ENCODE measurements at places on chromosomes 3 and 15. TPM values are rescaled to one million over a fixed set of nuclear protein-coding genes. Genes with fewer than 3 reads are reported as not detected.

IL17RE gene
- 0.48 TPM for polyA plus RNA-seq

C3orf85 gene
- polyA plus RNA-seq = not detected

HHLA2 gene
- 0.84 TPM for polyA plus RNA-seq

P3H2 gene
- not detected for polyA plus RNA-seq

VILL gene
- polyA plus RNA-seq = 46.4 TPM

CPEB1 gene
- 0.19 TPM for polyA plus RNA-seq

CLEC3B gene
- polyA plus RNA-seq = 0.82 TPM

STRC gene
- polyA plus RNA-seq = 1.7 TPM

TGM5 gene
- polyA plus RNA-seq = not detected

GBE1 gene
- 5.1 TPM for polyA plus RNA-seq

SPESP1 gene
- 0.17 TPM for polyA plus RNA-seq

EIF3J gene
- polyA plus RNA-seq = 21.1 TPM

DLL4 gene
- polyA plus RNA-seq = 0.10 TPM

DNA sequence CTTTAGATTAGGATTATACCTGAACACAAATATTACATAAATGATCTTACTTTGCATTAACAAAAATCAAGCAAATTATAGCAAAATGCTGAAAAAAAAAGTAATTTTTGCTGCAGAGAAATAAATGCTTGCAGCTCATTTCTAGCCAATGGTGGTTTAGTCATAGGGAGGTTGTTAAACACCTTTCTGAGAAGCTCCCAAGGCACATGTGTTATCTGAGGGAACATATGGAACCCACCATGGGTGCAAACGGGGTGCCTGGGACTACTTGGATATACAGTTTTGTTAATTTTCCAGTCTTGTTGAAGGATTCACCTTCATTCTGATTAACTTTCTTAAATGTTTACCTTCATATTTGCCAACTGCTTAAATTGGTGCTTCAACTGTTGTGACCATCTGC, 8.9 kb upstream of the RAMAC start:
- no peak for DNase-seq

DNA sequence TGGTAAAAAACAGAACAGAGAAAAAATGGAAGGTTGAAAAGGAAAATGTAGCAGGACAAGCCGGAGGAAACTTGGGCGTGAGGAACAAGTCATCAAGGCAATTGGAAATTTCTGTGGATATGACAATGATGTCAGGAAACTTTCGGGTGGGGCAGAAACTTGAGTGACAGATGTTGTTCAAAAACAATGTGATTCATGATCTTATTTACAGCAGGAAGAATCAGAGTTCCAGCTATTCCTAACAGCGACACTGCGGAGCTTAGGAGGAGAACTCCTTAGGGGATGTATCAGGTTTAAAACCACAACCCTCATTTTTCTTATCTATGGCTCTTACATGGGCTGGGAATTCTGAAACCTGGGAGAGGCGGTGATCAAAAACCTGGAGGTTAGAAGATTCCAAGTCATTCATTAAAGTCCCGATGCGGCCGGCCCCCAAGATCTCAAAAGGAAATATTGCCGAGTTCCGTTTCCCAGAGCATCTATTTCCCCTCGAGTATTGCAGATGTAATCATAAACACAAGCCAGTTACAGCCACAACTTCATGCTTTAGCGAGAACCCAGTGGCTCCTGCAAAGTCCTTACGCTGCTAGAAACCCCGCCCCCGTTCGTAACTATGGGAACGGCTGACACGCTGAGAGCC, 659 bp upstream of the ARRDC4 start:
- no peak for DNase-seq

DNA sequence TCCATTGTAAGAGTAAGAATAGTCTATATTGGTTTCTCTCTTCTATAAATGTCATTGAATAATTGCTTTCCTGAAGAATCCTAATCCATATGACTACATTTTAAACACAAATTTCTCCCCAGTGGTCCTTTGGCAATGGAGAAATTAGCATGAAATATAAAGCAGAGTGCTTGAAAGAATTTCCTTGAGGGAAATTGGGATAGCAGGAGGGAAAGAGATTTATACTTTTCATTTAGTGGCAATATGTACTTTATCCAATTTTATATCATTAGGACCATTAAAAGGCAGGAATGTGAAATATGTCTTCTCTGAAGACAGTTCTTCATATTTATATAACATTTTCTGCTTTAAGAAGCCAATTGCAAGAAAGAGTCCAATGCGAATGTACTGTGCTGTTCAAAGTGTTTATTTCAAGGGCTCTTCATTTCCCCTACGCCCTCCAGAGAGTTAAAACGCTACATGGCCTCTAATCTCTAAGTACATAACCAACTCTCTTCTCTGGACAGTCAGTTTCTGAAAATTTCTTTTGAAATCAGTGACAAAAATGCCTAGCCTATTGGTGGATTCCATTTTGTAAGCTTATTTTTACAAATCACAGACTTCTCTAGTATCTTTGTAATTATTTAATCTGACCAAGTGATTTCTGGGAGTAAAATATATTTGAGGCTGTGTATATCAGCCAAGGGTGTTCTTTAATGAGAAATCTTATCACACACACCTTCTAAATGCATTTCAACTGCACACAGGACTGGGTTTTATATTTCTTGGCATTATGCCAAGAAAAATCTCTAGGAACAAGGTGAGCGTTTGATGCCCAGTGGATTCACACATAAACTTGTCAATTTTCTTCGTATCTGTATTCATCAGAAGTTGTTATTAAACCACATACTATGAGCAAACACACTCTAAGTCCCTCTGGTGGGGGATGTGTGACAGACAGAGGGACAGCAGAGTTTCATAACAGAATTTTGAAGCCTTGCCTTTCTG, 51.2 kb downstream of the KCNAB1 start:
- no peak for DNase-seq

GRCh38 chr15:101494251-101494796, 4.8 kb upstream of the PCSK6 start:
- DNase-seq = no peak

DNA sequence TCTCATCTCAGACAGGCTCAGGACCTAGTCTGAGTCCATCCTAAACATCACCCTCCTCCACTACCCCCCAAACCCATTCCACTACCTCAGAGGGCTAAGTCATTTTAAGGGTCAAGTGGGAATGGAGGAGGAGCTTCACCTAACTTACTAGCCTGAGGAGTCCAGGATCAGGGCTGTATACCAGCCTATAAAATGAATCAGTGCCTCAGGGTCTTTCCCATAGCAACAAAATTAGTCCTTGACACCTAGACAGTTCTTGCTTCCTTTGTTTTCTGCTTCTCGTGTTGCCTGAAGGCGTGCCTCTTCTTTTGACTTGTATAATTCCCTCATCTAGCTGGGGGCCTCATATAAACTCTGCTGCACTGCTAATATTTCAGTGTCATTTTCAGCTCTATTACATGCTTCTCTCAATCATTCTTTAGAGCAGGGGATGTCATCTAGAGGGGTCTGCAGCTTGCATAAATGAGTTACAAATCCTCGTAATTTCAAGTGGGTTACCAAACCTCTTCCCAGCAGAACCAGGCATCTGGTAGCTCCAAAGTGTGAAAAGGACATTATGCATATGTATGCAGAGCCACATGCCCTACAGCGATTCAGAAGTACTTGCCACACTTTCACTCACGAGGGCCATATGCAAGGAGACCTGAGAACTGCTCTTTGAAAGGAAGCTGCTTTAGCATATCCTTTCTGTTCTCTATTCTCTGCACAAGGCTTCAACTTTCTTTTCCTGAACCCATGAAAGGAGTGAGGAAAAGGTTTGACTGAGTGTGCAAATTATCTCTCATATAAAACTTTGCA, 311.7 kb upstream of the SEMA6D start:
- DNase-seq = no peak

DNA sequence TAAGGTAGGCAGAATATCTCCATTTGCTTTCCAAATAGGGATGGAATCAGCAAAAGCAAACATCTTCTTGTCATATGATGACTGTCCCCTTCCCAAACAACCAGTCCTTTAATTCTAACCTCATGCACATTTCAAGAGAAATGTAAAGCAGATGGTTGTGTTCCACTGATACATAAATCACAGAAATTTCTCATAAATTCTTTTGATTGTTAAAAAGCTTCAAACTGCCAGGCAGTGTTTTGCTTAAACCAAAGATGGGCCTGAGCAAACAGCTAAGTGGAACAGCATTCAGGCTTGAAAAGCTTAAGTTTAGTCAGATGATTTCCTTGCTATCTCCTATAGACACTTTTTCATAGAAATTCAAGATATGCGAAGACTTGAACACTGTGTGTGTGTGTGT, 74.3 kb upstream of the SOX2 start:
- no peak for DNase-seq

GRCh38 chr3:170867143-170867937, 2.7 kb downstream of the RPL22L1 start:
- DNase-seq = peak; percentile 78

- DNase-seq = no peak
These were observed 253.1 kb downstream of the NFKBIZ start for GRCh38 chr3:102102394-102102793.

GRCh38 chr3:99862208-99862607, 44.5 kb downstream of the CMSS1 start:
- DNase-seq = no peak

GRCh38 chr3:157290766-157291165, 130.8 kb upstream of the CCNL1 start:
- DNase-seq = no peak

DNA sequence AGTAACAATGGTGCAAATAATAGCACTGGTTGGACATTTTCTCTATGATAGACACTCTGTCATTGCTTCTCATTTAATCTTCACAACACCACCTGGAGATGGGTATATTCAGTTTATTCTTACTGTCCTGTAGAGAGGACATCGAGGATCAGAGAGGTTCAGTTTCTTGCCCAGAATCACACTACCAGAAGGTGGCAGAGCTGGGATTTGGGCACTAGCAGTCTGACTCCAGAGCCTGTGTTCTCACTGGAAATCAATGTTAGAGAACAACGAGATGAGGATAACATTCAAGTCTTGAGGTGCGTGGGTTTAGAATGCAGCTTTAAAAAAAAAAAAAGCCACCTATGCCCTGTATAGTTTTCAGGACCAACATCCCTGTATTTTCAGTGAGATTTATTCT, 127.8 kb downstream of the SYNPR start:
- DNase-seq = no peak

GRCh38 chr15:59304034-59304795, 68.5 kb downstream of the MYO1E start:
- DNase-seq = no peak

DNA sequence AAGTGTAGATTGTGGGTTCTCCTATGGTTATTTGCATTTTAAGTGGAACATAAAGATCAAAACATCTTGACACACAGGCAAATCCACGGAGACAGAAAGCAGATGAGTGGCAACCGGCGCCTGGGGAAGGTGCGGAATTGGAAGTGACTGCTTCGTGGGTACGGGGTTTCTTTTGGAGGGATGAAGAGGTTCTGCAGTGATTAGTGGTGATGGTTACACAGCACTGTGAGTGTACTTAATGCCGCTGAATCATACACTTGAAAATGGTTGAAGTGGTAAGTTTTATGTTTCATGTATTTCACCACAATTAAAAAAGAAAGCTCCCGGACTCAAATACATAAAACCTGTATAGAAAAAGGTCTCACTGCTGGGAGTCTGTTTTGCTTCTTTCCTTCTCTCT, 18.5 kb upstream of the VPS33B start:
- DNase-seq = no peak

DNA sequence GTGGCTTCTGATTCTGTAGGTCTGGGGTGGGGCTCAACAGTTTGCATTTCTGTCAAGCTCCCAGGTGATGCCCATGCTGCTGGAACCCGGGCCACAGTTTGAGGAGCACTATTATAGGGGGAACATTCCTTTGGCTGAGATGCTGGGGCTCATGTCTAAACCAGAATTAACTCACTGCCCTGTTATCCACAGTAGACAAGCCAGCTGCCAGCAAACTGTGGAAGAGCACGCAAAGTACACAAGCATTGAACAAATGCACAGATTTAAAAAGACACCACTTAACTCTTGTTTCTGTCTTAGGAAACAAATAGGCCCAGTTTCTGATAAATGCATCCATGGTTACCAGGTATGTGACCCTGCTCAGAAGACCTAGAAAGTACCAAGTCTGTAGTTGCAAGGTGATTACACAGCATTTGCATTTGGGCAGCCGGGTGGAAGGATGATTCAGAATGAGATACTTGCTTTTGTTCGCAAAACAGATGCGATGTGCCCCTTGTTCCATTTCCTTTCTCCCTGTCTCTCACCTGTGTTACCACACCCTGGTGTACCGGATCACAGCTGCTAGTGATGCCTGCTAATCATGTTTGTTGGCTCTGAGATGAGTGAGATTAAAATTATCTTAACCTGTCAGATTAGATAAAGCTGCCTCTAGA, 12.4 kb downstream of the GYG1 start:
- DNase-seq = no peak

DNA sequence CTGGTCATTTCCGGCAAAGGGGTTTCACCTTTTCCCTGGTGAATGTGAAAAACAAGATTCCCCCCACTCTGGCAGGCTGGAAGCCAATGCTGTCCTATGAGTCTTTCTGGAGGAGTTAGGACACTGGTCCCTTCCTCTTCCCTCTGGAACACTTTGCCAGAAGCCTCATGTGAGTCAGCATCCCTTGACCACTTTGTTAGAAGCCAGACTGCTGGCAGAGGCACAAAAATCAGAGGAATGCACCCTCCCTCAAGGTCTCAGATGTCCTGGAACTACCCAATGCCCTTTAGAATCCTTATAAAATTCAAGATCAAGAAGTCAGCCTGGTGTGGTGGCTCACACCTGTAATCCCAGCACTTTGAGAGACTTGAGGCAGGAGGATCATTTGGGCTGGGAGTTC, 26.6 kb downstream of the ITGB5 start:
- no peak for DNase-seq

DNA sequence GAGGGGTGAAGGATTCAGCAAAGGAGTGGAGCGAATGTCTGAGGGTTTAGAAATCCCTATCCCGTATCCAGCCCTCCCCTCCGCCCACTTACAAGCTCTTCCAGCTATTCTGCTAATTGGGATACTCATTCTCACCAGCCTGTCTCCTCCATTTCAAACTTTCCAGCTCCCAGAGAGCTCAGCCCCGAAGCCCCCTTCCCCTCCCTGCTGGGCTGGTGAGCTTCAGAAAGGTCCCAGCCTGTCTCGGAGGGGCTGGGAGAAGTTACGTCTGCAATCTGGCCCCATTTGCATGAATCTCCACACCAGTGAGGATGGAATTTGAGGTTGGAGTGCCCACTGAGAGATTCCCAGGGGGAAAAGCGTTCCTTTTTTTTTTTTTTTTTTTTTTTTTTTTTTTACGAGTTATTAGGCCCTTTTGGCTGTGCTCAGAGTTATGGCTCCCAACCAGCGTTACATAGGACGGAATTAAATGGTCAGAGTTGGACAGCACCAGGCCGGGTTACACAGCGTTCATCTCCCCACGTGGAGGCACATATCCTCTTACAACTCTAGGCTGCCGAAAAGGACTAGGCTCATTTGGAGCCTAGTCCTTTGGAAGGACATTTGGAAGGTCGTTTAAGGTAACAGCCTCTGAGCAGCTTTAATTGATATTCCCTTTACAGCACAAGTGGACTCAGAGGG, 34.6 kb downstream of the FGD5 start:
- DNase-seq = no peak
